NCI-H2107 (cell line): ENCODE measurements at places on chromosomes 13 and 19.

DNA sequence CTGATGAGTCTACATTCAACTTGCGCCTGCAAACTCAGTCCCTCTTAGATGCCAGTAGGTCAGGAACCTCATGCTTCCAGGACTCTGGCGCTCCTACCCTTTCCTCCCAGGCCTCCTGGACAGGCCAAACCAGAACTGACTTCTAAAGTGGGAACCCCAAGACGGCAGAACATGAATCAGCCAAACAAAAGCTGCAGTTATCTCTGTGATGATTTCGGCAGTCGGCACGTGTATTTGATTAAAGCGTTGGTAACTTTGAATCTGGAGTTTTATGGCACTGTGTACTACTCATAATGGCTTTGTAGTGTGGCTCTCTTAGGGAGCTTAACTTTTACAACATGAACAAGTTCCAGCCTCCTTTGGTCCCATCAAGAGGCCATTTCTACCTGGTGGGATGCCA lies 13.7 kb downstream of the ACTN4 start:
- DNase-seq, result no peak

DNA sequence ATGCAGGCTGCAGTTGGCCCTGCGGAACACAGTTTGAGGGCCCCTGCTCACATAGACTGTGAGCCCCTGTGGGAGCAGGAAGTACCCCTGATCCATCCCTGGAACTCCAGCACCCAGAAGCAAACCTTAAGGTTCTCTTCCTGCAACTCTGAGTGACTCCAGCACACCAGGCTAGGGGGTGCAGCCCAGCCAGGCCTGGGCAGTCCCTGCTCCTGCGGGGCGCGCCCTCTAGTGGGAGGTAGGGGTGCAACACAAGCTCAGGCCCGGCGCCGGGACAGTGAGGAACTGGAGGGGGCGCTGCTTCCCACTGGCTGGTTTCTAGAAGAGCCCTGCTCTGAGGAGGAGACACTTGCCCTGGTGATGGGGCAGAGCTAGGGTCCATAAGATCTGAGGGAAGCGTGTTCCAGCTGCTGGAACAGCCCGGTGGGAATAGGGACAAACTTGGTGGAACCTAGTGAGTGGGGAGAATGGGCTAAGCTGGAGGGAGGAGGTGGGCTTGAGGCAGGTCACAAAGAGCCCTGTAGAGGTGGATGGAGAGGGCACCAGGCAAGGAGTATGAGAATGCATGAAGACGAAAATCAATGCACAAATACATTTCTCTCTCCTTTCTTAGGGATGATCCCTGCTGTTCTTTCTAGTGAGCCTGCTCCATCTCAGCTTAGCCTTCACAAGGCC lies 5.0 kb downstream of the ZSCAN5A start:
- DNase-seq, result no peak

- DNase-seq, result no peak
These were observed 12.7 kb upstream of the GALP start for GRCh38 chr19:56163097-56163496.

GRCh38 chr19:49512970-49513745 lies 697 bp downstream of the FCGRT start:
- DNase-seq, result peak; percentile 62

GRCh38 chr19:46328079-46328478 lies 18.8 kb upstream of the PPP5C start:
- DNase-seq, result no peak

GRCh38 chr19:18251587-18252369 lies 22.5 kb downstream of the IQCN start:
- DNase-seq, result peak; percentile 17

DNA sequence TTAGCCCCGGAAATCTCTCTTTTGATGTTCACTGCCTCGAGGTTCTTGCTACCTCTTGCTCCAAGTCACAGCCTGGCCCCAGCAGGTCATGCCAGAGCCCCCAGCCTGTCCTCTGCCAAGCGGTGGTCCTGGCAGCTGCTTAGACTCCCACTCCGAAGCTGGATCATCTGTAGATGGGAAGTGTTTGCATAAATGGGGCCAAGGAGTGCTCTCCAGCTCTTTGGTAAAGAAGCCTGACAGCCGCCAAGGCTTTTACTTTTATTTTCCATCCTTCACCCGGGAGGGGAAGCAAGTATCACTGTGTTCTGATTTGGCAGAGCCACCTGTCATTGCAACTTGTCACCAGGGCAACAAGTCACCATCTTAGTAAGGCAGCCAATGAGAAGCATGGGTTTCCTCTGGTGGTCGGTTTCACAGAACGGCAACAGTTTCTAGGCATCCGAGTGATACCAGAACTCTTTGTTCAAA lies 10.6 kb upstream of the RETN start:
- no peak for DNase-seq

DNA sequence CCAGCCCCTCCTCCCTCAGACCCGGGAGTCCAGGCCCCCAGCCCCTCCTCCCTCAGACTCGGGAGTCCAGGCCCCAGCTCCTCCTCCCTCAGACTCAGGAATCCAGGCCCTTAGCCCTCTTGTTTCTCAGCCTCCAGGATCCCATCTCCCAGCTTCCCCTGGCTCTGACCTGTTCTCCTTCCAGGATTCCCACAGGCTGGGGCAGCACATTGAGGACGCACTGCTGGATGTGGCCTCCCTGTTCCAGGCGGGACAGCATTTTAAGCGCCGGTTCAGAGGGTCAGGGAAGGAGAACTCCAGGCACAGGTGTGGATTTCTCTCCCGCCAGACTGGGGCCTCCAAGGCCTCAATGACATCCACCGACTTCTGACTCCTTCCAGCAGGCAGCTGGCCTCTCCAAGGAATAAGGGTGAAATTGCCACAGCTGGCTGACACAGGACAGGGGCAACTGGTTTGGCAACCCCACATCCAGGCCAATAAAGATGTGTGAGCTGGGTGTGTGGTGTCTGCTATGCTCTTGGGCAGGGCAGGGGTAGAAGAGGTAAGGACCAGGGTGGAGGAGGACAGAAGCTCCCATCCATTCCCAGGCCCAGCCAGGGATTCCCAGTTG lies 22.4 kb downstream of the CPT1C start:
- DNase-seq, result no peak

- DNase-seq, result no peak
These were observed 20.1 kb upstream of the SLC39A3 start for GRCh38 chr19:2759965-2760364.

DNA sequence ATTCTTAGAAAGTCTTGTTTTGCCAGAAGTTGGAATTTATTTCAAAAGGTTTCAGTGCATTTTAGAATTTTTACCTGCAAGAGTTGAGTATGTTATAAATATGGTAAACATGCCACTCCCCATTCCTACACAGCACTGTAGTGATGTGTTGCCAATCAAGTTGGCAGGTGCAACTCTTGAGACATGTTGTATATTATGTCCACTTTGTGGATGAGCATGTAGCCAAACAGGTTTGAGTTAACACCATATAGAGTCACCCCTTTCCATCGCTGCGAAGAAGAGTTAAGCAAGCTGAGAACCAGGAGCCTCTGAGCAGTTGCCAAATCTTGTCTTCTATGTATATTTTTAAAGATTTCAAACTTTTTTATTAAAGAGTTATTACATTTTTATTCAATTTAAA lies 359.8 kb downstream of the LMO7 start:
- DNase-seq, result no peak

- DNase-seq, result no peak
These were observed 211.5 kb downstream of the LMO7 start for GRCh38 chr13:75847588-75847987.

DNA sequence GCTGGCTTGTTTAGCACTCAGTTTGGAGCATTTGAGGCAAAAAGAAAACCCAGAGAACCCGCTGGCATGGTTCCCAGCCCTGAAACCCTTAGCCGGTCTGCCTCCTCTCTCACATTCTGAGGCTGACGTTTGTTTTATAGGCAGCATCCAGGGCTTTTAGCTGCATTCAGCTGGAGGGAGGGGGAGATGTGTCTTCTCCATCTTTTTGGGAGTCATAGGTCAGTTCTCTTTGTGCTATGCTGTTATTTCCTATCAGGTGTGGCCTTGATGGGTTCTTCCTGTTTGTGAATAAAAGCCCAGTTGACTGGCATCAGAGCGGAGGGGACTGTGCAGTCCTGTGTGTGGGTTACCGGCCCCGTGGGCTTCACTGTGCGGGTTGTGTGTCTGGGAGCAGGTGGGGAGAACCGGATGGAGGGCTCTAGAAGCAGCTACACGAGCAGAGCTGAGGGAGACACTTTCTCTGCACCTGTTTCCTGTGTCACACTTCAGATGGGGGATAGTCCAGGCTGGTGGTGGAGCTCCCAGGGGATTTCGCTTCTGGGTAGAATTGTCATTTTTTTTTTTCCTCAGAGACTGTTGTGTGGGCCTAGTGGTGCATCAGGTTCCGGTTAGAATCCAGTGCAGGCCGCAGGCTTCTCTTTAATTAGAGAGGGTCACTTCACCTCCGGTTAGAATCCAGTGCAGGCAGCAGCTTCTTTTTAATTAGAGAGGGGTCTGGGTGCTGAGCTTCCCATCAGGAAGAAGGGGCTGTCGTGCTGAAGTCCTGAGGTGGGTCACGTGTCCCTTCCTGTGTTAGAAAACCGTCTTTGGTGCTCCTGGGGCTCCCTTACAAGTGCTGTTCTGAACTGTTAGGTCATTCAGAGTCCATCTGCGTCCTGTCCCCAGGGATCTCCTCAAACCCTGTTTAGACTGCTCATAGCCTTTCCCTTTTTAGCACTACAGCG lies 69.6 kb downstream of the ARHGEF7 start:
- no peak for DNase-seq

DNA sequence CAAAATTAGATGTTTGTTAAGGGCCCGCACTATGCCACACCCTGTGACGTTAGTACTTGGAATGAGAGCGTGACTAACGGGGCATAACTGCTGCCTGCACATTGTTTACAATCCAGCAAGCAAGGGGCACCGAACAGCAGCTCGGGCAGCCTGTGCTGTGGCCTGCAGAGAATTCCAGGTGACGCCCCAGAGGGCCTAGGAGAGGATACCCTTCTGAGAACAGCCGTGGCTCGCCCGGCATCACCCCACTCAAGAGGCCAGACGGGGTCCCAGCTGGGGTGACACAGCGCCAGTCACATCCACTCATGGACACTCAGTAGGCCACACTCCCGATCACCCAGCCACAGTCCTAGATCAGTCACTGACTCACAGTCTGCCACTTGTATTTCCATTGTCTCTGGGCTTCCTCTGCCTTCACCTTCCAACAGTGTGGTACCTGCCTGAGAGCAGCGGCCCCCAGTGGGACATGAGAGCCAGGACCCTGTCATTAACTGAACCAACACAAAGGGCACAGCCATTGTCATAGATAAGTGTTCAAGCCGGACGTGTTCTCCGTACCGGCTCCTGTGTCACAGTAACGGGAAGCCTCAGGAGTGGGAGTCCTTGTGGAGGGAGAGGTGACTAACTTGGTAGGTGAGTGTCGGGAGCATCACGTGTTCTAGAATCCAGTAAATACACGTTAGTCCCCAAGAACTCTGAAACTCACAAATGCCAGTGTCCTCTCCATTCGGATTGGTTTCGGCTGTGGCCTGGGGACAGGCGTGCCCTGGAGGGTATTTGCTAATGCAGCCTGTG lies 7.5 kb downstream of the ZNF331 start:
- no peak for DNase-seq
